CD4-positive, alpha-beta memory T cell (primary cell): ENCODE measurements at places on chromosomes 6 and 20.

- DNase-seq, result no peak
Observed at GRCh38 chr6:68746376-68746775, 111.3 kb downstream of the ADGRB3 start.

DNA sequence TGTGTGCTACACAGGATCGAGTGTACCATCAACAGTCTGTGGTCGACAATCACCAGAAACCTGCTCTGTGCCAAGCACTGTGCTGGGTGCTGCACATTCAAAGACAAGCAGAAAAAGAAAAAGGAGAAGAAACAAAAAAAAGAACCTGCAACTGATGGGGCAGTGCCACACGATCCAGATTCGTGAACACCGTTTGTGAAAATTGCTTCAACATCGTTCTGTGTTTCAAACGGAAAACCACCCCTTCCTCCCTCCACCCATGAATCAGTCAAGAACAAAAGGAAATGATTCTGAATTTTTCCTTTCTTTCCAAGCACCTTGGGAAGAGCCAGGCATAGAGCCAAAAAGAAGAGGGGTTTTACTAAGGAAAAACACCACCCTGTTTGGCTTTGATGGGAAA, 129.2 kb upstream of the ARID1B start:
- no peak for DNase-seq

DNA sequence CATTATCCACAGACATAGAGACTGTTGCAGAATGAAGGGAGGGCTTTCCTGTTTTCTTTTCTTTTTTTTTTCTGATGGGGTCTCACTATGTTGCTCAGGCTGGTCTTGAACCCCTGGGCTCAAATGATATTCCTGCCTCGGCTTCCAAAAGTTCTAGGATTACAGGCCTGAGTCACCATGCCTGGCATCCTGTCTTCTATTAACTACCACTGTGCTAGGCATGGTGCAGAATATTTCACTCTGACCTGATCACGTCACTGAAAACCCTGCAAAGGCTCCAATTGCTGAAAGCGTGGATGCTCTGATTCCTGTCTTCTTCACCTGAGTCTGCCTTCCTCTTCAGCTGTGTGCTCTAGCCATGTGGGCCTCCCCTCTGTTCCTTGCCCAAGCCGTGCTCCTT, 8.5 kb upstream of the DNMT3B start:
- DNase-seq, result no peak

DNA sequence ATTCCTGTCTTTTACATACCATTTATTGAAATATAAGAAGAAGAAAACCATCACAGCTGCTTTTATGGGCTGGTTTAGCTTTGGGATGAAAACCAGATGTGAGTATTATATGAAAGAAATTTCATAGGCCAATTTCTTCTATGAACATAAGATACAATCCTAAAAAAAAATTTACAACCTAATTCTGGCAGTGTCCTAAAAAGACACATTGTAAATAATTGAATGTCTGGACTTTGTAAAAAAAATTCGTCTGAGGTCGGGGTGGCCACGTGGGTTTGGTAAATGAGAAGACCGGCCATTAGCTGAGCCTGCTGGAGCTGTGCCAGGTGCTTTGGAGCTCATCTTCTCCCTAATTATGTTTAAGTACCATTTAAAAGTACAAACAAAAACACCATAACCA, 26.8 kb downstream of the DACT2 start:
- no peak for DNase-seq

DNA sequence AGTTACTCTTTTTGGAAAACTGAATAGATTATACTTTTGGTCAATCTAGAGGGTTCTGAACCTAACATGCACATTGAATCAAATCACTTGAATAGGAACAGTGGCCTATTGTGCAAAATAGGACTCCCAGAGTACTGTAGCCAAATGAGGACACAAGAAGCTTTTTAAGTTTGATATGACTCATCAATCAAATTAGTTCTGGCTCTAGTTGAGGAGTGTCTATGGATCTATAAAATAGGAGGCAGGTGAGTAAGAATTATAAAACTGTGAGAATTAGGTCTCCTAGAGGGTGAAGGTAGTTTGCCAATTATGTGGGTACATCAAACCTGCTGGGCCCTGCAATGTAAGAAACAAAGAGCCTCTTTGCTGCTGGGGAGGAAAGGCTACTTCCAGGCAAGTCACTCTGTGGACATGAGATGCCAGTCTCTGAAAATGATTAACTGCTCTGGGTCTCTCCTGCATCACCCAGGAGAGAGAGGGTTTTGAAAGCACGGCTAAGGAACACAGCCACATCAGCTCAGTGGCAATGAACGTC, 112.3 kb downstream of the RCAN2 start:
- no peak for DNase-seq

- DNase-seq, result no peak
Observed at GRCh38 chr6:139295901-139296300, 4.1 kb upstream of the TXLNB start.

GRCh38 chr6:89797317-89797716, 22.3 kb downstream of the MDN1 start:
- no peak for DNase-seq

DNA sequence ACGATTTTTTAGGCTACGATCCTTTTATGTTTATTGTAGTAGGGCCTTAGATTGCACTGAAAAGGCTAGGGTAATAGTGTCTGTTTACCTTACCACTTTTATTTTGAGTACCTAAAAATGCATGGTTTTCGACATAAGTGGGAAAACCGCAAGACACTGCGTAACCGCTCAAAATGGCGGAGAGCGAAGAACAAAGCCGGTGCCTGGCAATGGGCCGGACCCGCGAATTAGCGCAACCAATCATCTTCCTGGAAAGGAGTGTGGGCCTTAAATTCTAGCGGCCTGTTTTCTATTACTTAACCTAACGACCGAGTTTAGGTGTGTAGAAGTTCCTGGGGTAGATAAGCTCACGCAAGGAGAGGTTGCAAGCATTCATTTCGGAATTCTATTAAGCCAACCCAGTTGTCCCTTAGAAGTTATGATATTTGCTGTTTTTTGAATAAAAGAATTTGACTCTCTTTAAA, 118.0 kb downstream of the HFE start:
- DNase-seq, result peak; percentile 84

GRCh38 chr6:149544646-149545257, 1.1 kb downstream of the PPIL4 start:
- DNase-seq, result no peak

GRCh38 chr6:98020222-98020621, 737.2 kb upstream of the MMS22L start:
- DNase-seq, result no peak

DNA sequence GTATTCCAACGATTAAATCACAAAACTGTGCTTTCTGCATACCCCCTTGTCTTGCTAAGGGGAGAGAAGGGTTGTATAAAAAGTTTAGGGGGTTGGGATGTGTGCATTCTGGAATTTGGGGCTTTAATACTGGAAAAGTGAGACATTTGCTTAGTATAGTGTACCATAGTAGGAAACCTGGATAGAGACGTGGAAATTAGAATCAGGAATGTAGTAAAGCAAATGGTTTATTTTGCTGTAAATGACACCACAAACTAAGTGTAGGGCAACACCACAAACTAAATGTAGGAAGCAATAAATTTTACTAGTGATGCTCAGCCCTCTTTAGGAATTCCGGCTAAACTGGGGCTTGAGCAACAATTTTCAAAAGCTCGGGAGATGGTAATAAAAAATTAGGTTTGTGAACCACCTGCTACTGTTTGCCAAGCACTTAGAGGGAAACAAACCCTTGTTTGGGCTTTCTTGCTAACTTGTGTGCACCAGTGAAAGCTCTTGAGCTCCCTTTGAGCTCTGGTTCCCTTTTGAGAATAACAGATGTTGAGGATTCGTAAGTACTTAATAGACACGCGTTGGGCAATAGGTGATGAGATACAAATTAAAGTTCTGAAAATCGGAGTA, 13.8 kb downstream of the BRD2 start:
- no peak for DNase-seq

DNA sequence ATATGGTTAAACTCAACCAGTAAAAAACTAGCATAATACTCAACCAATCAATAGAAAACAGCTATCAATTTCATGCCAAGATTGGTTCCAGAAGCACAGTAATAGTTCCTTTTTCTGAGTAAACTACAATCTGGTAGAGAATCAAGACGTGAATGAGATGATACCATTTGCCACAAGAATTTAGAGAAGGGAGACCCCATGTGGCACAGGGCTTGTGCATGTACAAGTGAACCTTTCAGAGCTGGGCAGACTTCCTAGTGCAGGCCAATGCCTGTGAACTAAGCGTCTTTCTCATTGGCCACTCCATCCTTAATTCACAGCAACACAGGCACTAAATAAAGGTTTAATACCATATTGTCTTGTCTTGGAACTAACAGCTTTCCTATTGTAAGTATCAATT, 213.5 kb downstream of the RFPL4B start:
- DNase-seq, result no peak

DNA sequence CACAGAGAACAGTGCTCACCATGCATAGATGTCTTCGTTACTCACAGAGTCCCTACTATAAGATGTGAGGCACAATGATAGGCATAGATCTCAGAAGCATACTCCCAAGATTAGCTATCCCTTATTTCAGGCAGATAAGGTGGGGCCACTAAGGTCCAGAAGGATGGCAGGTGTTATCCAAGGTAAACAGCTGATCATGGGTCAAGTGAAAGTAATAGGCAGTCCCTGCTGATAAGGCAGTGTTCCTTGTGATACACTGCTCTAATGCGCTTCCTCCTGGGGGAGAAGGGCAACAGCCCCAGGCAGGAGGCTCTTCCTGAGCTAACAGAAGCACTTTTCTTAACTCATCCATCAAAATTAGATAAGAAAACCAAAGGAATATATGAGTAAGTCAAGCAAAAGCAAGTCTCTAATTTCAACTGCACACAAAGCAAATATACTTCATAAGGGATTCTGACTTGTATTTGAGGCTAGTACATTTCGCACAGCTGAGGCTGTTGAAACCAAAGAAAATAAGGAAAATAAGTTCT, 42.2 kb downstream of the METTL24 start:
- no peak for DNase-seq

- no peak for DNase-seq
Observed at GRCh38 chr6:165674155-165675029, 11.4 kb upstream of the PDE10A start.

DNA sequence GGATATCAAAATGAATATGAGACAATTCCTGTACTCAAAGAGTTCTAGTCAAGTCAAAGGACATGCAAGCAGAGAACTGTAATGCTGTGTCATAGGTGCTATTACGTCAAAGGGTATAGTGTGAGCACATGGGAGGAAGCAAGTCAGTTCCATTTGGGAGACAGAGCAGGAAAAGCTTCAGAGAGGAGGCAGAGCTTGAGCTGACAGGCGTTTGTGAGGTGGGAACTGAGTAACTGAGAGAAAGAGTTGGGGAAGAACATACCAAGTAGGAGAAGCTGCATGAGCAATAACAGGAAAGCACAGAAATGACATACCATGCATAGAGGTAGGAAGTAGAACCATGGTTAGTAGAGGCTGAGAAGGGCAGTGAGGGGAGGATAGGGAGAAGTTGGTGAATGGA, 15.2 kb upstream of the SSR1 start:
- no peak for DNase-seq

DNA sequence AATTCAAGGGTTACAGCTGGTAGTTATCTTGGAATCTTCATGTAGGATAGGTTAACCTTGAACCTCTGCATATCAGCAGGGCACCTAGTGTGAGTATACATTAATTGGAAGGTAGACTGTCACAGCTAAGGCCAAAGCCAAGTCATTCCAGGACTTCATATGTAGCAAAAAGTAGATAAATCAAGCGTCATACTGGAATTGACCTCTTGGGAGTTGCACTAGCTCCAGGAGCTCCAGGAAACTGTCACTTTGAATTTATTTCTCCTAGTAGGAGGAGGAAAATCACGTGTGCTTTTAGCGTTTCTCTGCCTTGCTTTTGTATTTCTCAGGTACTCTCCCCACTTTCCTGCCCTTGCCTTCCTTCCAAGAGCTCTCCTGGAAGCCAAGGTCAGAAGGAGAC, 30.3 kb downstream of the RIPOR2 start:
- DNase-seq, result no peak

DNA sequence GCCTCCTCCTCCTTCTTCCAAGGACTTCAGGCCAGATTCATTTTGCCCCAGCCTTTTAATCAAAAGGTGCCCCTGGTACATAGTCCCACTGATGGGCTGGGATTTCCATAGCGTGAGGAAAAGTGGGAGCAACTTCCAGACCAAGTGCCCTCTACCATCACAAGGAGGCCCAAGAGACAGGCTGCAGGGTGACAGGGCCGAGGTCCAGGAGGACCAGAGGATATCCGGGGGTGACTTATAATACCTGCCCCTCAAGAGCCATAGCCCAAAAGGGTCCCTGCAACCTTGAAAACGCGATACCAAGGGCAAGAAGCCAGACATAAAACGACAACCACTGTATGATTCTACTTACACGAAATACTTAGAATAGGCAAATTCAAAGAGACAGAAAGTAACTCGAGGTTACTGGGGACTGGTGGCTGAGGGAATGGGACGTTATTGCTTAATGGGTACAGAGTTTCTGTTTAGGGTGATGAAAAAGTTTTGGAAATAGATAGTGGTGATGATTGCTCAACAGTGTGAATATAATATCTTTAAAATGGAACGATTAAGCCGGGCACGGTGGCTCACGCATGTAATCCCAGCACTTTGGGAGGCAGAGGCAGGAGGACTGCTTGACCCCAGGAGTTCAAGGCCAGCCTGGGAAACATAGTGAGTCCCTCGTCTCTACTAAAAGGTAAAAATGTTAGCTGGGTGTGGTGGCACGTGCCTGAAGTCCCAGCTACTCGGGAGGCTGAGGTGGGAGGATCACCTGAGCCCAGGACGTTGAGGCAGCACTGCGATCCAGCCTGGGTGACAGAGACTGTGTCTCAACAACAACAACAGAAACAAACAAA, 71.9 kb downstream of the NOL4L start:
- DNase-seq, result no peak

GRCh38 chr6:130362128-130362527, 3.7 kb upstream of the TMEM200A start:
- peak; percentile 18 for DNase-seq

GRCh38 chr6:118578617-118579016, 30.5 kb downstream of the PLN start:
- peak; percentile 13 for DNase-seq

- DNase-seq, result no peak
Observed at GRCh38 chr6:169224185-169224695, 29.4 kb downstream of the THBS2 start.

GRCh38 chr20:58702859-58703648, 10.5 kb downstream of the NPEPL1 start:
- no peak for DNase-seq

DNA sequence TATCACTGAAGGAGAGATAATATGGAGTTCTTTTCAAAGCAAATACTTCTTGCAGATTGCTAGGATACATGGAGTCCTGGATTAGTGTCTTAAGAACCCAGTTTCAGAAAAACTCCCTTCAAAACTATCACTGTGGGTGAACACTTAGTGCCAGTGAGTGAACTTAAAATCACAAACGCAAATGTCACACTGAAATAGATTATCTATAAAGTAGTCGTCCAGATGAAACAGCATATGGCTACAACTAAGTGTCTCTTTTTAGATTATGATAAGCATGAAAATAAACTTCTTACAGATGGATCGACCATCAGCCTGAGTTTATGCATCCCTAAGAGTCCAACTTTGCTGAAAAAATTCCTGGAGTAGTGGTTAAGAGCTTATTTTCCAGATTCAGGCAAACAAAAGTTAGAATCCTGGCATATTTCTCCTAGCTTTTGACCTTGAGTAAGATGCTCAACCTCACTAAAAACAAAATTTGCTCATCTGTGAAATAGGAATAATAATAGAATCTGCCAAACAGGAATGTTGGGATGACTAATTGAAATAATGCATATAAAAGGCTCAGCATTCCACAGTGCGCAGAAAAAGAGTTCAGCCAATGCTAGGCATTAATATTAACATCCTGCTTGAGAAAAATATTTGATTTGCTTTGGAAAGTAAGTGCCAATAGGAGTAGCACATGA, 70.4 kb downstream of the DOK5 start:
- DNase-seq, result no peak
